A549 treated with Hydrocortisone at 1 μM for 4 hours (cell line): ENCODE measurements at places on chromosomes 1 and 21. TPM values are rescaled to one million over a fixed set of nuclear protein-coding genes. Genes with fewer than 3 reads are reported as not detected.

The CDK18 gene
- total RNA-seq: 0.67 to 1.0 TPM (median 0.83 TPM) in 5 replicates

The SCCPDH gene
- total RNA-seq: 44.2 to 48.6 TPM (median 46.8 TPM) in 5 replicates

The ANGPTL7 gene
- total RNA-seq: not detected in 5 replicates

The PALMD gene
- 0.13 to 0.31 TPM (median 0.27 TPM) in 5 replicates for total RNA-seq

The CSF3R gene
- total RNA-seq: not detected in 5 replicates

The GJA8 gene
- not detected in 5 replicates for total RNA-seq

The SPRR2A gene
- not detected in 5 replicates for total RNA-seq

The IFI44 gene
- 0.16 to 0.79 TPM (median 0.43 TPM) in 5 replicates for total RNA-seq

The EPHA10 gene
- 1.0 to 1.5 TPM (median 1.1 TPM) in 5 replicates for total RNA-seq
